ENCODE measurements at places on chromosomes 7 and 10.

GRCh38 chr7:139645572-139646523 is 122.4 kb downstream of the CLEC2L start:
- DNase-seq: peak; percentile 8

- DNase-seq: no peak
These were observed 86.8 kb upstream of the NAMPT start for GRCh38 chr7:106371629-106372028.

DNA sequence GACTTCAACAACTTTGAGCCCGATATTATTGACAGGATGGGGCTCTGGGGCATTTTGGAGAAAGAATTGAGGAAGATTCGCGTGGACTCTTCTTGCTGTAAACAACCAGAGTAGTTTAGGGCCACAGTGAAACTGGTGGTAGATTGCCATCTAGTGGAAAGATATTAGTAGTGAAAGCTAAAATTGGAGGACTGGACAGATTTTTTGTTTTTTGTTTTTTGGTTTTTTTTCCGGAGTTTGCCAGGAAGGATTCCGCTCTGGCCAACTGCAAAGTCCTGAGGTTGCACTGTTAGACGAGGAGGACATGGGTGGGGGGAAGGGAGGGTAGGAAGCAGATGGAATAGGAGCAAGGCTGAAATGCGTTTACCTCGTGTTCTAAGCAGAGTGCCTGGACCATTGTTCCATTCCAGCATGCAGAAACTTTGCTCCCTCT is 11.7 kb downstream of the NOBOX start:
- DNase-seq: no peak

- no peak for DNase-seq
These were observed 121.2 kb downstream of the WDFY4 start for GRCh38 chr10:48805848-48806247.

DNA sequence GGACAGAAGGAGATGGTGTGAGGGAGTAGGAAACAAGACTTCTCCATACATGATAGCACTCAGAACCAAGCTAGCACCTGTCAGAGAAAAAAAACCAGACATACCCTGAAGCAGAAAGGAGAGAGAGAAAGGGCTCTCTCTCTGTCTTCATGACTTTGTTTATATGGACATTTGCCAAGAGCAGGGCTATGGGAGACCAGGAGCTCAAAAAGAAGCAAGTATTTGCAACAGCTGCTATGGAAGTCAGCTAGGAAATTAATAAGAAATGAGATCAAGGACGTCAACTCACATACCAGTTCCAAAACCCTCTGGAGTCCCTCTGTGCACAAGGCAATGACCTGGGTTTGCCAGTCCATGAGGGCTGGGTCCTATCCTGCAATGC is 111.6 kb downstream of the SGMS1 start:
- no peak for DNase-seq

DNA sequence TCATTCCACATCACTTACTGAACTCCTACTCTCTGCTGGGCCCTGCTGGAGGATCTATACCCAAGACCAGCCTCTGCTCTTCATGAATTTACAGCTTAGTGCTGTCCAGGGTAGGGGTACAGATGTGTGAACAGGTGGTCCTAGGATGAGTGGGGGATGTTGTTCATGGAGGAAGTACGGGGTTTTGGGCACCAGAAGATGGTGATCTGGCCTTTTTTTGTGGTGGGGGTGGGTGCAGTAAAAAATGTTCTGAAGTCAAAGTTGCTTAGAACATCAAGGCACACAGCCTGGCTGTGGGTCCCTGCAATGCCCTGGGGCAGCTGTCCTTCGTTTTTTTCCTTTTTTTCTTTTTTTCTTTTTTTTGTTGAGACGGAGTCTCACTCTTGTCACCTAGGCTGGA is 34.2 kb upstream of the GNA12 start:
- no peak for DNase-seq

GRCh38 chr10:11846542-11846941 is 23.4 kb downstream of the PROSER2 start:
- peak; percentile 45 for DNase-seq

- no peak for DNase-seq
These were observed 31.1 kb downstream of the TAX1BP1 start for GRCh38 chr7:27771111-27771510.

Measured in BJ (cell line).